ENCODE measurements at places on chromosomes 6 and 20.

DNA sequence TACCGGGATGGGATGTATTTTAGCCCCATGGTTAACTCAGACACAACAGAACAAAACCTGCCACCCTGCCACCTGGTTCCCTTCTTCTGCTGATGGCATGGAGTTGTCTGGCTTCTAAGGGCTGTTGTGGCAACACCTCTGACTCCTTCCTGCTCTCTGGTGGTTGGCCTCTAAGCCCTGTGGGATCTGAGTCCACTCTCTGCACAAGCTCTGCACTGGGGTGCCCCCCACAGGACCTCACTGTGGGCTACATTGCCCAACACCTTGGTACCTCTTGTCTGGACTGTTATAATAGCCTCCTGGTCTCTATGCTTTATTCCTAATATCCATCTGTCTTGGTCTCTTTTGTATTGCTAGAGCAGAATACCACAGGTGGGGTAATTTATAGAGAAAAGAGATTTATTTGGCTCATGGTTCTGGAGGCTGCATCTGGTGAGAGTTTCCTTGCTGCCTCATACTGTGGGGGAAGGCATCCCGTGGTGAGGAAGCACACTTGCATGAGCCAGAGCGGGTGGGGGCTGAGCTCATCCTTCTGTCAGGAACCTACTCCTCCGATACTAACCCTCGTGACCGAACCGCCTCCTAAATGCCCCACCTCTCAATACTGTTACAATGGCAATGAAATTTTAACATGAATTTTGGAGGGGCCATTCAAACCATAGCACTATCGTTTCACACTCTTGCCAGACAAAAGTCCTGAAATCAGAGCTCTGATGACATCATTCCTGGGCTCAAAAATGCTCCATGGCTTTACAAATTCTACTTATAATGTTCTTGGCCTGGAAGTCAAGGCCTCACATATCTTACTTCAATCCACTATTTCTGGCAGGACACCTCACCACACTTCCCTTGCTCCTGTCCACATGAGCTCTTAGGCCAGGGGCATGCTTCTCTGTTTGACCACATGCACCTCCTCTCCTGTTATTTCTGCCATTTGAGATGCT, 127.2 kb downstream of the PAX1 start:
- no peak for DNase-seq

DNA sequence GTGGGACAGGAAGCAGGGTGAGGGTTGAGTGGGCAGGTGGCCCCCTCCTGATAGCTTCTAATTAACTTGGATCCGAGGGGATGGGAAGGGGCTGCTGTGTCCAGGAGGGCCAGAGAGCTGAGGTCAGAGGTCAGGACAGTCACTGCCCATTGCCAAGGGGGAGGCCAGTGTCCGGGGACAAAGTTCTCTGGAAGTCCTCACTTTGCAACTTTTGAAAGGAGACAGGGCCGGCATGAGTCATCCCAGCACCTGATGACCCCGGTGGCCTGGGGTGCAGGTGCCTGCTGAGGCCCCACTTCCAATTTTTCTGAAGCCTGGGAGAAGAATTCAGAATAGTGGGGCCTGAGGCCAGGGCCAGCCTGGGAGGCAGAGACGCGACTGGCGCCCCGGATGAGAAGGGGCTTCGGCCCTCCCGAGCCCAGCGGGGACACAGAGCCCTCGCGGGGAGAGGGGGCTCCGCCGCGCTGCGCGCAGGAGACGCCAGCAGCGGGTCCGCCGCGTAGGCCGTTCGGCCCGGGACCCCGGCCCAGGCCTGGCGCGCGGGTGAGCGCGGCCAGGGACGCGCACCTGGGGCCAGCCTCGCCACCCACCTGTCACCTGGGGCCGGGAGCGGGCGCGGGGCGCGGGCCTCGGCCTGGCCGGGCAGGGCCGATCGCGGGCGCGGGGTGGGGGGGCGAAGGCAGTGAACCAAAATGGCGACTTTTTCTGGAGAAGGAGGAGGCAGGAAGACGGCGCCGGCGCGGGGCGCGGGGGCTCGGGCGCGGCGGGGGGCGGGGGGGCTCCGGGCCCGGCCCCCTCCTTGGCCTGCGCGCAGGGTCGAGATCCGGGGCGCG, 586 bp downstream of the ZNF512B start:
- no peak for DNase-seq

DNA sequence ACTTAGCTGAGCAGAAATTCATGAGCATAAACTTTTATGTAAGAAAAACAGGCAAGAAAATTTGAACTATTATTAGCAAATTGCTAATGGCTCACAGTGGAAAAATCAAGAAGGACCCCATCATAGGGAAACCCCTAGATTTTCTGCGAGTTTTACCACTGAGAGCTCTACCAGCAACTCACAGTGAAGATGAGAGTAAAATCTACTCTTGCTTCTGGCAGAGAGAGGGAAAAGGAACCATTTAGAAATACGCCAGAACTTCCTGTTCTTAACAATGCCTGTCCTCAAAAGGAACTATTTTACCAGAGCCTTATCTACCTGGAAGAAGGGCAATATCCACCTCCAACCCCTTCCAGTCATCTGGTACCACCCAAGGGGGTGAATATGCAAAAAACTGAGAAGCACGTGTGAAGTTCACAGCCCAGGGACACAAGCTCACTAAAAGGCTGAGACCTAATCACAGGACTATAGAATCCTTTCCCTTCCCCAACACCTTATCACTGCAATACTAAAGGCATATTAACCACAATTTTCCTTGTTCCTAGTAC, 34.4 kb upstream of the ASF1A start:
- no peak for DNase-seq

- no peak for DNase-seq
Measured at GRCh38 chr6:167589615-167589940, 237.1 kb upstream of the AFDN start.

DNA sequence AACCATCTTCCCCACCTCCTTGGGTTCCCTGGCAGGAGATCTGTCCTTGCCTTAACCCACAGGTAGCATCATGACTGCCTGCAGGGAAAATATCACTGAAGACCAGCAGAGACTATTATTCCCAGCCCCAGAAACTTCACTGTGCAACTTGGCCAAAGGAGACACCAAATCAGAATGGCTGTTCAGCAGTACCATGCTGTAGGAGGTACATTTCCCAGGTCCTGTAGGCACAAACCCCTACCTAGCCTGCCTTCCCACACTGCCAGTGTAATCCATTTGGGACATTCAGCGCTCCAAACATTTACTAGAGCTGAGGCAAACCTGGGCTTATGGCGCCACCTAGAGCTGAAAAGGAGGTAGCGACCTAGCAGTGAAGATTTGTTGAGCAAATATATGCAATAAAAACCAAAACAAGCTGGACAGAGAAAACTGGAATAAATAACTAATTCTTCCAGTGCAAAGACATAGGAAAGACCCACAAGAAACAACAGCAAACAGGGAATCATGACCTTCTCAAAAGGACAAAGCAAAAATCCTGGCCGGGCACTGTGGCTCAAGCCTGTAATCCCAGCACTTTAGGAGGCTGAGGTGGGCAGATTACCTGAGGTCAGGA, 60.3 kb downstream of the VTA1 start:
- peak; percentile 35 for DNase-seq

DNA sequence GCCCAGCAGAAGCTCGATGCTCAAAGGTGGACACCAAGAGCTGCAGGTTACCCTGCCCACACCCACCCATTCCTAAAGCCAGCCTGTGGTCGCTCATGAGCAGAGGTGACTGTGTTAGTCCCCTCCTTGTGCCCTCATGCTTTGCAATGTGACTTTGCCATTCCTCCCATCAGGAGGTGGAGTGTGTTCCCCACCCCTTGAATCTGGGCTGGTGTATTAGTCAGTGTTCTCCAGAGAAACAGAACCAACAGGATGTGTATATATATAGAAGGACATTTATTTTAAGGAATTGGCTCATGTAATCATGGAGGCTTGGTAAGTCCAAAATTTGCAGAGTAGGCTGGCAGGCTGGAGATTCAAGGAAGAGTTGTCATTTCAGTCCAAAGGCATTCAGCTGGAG, 54.4 kb upstream of the RNF24 start:
- no peak for DNase-seq

DNA sequence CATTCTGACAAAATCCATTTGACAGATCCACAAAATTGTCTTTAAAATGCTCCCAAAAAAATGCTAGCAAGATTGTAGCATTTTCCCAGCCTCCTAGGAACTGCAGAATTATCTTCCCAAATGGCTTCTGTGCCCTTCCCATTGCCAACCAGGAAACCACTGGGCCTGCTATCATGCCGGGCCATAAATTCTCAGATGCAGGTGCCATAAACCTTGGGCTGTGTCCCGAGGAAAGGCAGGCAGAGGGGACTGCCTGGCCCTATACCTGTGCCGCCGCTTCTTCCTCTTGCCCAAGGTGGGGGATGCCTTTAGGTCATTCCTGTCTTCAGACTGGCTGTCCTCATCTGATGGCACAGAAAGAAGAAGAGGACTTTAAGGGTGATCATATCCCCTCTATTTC, 2.8 kb downstream of the VSX1 start:
- DNase-seq: no peak

DNA sequence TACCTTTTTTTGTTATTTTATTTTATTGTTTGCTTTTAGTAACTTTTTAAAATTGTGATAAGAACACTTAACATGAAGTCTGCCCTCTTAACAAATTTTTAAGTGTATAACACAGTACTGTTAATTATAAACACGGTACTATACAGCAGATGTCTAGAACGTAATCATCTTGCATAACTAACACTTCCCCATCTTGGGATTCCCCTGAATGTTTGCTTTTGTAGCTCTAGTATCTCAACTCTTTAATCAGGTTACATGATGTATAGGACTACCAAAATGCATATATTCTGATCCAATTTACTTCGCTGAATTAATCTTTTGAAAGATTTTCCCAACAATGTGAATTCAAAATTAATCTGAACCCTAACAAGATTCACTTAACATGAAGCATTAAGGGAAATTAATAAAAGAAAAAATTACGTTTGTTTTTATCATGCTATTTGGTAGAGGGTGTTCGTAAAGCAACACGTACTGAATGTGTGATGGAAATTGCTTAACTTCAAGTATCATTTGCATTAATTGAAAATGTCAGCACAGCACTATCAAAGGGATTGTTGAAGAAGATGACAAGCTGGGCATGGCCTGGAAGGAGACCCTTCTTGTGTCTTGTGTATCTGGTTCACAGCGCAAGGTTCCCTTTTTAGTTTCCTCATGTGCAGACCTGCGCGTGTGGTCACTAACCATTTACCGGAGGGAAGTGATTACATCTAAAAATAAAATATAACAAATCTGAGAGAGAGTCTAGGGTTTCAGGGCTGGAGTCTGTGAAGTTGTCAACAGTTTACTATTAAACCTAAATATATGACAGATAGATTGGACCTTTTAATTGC, 15.2 kb downstream of the COL19A1 start:
- DNase-seq: no peak

- no peak for DNase-seq
Measured at GRCh38 chr6:144190593-144190992, 40.3 kb downstream of the STX11 start.

DNA sequence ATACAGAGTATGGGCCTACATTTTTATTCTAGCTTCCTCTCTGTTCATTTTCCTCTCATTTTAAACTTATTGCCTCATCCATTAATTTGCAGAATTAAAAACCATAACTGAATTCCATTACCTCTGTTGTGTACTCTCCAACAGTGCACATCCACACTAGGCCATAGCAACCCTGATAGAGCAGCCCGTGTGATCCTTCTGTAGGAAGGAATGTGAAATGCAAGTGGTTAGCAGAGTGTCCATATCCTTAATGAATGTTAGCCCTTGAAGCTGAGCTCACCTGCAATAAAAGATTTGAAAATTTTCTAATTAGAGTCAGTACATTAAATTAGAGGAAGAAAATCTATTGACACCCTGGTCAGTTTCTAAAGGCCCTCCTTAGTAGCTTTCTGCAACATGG, 6.5 kb upstream of the GRIK2 start:
- DNase-seq: no peak

DNA sequence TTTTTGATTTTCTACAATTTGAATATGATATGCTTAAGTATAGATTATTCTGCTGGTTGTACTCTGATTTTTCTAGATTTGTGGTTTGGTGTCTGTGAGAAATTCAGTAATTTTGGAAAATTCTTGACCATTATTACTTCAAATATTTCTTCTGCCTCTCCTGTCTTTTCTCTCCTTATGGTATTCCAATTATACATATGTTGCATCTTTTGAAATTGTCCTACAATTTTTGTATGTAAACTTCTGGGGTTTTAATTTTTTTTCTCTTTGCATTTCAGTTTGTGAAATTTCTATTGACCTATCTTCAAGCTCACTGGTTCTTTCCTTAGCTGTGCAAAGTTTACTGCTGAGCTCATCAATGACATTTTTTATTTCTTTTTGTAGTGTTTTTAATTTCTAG, 534.4 kb upstream of the SLC35B3 start:
- DNase-seq: no peak

GRCh38 chr6:131013495-131013894, 49.5 kb downstream of the EPB41L2 start:
- DNase-seq: no peak

GRCh38 chr6:168410035-168410434, 30.9 kb upstream of the SMOC2 start:
- DNase-seq: no peak

GRCh38 chr6:161169696-161170095, 104.2 kb downstream of the AGPAT4 start:
- DNase-seq: no peak

DNA sequence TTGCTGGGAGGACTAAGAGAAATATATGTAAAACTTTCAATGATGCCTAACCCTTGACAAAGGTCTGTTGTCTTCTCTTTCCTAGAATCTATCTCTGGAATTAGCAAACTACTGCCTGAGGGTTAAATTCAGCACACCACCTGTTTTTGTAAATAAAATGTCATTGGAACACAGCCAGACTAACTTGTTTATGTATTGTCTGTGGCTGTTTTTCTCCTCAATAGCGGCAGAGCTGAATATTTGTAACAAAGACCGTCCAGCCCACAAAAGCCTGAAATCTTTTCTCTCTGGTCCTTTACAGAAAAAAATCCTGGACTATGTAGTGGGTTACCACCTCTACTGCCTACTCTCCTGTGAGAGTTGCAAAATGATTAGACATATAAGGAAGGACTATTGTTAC, 33.3 kb upstream of the SYNDIG1 start:
- DNase-seq: no peak

DNA sequence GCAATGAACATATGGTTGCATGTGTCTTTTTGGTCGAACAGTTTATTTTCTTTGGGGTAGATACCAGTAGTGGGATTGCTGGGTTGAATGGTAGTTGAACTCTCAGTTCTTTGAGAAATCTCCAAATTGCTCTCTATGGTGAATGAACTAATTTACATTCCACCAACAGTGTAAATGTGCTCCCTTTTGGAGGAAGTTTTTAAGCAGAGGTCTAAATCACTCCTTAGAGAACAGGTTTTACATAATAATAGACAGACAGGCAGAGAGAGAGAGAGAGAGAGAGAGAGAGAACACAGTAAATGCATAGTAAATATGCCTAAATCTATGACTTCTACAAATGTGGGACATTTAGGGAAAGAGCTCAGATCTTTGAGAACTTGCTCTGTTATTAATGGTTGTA, 37.6 kb downstream of the GRM1 start:
- no peak for DNase-seq

GRCh38 chr6:101738481-101738880, 345.0 kb downstream of the GRIK2 start:
- DNase-seq: no peak

All from iPS DF 19.7 (cell line).